ENCODE measurements at places on chromosomes 4 and X.

GRCh38 chr4:48122756-48123155, 11.3 kb downstream of the TXK start:
- no peak for DNase-seq

DNA sequence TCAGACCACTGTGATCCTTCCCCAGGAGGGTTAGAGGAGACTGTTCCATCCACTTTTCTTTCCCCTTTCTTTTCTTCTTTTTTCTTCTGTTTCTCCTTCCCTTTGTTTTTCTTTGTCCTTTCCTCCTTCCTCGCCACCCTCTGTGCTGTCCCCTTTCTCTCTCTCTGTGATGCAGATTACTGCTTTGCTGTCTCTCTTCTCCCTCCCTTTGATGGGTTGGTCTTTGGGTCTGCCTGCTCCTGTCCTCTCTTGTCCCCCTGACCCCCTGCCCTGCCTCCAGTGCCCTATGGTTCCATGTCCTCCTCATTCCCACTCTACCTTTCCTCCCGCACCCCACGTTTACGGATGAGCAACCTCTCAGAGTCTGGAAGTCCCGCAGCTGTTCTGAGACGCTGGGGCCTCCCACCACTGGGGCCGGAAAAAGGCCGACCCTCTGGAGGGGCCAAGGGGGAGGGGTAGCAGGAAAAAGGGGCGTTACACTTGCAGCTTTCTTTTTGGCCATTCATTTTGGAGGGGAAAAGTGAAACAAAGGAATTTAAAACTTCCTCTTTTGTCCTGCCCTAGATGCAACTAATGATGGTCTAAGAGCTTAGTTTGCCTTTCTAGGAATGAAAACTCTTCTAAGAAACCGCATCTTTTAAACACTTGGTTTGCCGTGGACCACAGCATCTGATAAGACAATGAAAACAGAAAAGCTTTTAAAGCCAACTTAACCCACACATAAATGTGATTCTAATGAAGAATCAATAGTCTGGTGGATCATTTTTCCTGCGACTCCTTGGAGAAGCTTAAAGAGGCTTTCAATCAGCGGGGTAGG, 24.5 kb upstream of the TSR2 start:
- DNase-seq = no peak

- DNase-seq = no peak
These were observed 502.5 kb downstream of the GRXCR1 start for GRCh38 chr4:43394976-43395375.

GRCh38 chr4:1927675-1928074, 56.5 kb downstream of the NSD2 start:
- no peak for DNase-seq

Data from NCI-H2081 (cell line).